GM13976 (cell line): ENCODE measurements at places on chromosomes 13 and 19.
A peak's percentile ranks its signal among the peaks of the same experiment; 100 is the strongest.

DNA sequence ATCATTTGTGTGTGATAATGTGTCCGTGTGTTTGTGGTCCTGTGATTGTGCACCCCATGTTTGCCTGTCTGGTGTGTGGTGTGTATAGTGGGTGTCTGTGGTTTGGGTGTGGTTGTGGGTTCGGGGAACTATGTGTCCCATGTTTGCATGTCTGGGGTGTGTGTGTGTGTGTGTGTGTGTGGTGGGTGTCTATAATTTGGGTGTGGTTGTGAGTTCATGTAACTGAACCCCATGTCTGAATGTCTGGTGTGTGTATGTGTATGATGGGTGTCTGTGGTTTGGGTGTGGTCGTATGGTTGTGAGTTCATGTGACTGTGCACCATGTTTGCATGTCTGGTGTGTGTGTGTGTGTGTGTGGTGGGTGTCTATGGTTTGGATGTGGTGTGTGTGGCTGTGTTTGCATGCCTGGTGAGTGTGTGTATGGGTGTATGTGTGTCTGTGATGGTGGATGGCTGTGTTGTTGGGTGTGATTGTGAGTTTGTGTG, 11.1 kb upstream of the NFIX start:
- no peak for DNase-seq

GRCh38 chr19:41299755-41300089, 10.2 kb upstream of the CCDC97 start:
- DNase-seq, result no peak

DNA sequence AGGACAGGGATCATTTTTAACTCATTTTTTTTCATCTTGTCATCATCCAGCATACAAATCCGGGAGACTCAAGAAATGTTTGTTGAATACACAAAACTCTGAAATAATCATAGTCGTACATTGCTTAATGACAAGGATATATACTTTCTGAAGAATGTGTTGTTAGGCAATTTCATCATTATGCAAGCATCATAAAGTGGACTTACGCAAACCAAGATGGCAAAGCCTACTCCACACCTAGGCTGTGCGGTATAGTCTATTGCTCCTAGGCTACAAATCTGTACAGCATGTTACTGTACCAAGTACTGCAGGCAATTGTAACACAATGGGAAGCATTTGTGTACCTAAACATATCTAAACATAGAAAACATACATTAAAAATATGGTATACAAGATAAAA, 264.1 kb downstream of the TSHZ3 start:
- no peak for DNase-seq

GRCh38 chr13:36530050-36530789, 97.9 kb downstream of the CCNA1 start:
- no peak for DNase-seq

- peak; percentile 5 for DNase-seq
Measured at GRCh38 chr19:15475611-15476010, 3.7 kb downstream of the PGLYRP2 start.

DNA sequence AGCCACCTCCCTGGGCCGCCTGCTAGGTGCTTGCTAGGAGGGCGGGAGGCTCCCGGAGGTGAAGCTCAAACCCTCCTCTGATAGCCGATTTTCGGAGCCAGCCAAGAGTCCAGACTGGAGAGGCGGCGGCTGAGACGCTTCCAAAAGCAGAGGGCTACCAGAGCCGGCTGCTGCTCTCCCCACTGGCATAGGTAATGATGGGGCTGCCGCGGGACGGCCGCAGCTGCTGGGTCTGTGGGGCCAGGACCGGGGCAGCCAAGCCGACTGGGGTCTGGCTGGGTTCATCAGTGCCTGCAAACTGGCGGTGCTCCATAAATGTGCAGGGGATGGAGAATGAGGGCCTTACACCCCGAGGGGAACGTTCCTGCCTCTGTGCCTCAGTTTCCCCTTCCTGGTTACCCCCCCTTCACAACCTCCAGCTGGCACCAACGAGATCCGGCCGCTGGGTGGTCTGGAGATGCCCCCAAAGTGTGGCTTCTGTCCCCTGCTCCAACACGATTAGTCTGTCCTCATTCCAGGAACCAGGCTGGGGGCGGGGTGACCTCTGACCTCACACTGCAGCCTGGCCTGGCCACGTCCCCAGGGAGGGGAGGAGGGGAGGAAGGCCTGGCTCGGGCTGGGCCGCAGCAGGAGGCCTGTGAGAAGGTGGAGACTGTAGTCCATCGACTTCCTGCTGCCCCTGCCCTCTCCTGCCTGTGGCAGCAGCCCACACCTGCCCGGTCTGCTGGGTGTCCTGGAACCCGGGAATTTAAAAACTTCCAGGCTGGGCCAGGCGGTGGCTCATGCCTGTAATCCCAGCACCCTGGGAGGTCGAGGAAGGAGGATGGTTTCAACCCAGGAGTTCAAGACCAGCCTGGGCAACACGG, 3.8 kb upstream of the WDR18 start:
- no peak for DNase-seq

- DNase-seq, result no peak
Measured at GRCh38 chr19:40441719-40442253, 2.3 kb downstream of the SERTAD3 start.

DNA sequence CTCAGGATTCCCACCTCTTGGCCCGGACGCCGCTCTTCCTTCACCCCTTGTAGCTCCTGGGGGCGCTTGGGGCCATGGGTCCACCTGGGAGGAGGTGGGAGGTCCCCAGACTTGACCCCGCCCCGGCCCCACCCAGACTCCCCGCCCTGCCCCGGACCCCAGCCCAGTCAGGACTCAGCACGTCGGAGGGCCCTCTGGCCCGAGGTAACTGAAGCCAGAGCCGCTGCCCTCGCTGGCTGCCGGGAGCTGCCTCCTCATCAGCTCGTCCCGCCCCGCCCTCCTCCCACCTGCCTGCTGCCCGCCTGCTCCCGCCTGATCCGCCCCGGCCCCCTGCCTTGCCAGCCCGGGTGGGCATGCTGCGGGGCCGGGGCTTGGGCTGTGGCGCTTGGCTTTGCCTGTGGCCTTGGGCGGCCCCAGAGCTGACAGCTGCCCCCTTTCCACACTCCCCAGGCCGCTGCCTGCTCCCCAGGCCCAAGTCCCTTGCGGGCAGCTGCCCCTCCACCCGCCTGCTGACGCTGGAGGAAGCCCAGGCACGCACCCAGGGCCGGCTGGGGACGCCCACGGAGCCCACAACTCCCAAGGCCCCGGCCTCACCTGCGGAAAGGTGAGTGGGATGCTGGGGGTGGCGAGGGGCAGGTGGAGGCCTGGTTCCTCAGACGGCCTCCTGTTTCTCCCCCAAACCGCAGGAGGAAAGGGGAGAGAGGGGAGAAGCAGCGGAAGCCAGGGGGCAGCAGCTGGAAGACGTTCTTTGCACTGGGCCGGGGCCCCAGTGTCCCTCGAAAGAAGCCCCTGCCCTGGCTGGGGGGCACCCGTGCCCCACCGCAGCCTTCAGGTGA, 9.4 kb downstream of the ARHGAP33 start:
- no peak for DNase-seq

GRCh38 chr13:26719356-26719945, 41.1 kb downstream of the GPR12 start:
- DNase-seq, result no peak

- no peak for DNase-seq
Measured at GRCh38 chr19:31074199-31075125, 274.8 kb downstream of the TSHZ3 start.

GRCh38 chr13:75400775-75401174, 81.2 kb downstream of the TBC1D4 start:
- DNase-seq, result no peak

DNA sequence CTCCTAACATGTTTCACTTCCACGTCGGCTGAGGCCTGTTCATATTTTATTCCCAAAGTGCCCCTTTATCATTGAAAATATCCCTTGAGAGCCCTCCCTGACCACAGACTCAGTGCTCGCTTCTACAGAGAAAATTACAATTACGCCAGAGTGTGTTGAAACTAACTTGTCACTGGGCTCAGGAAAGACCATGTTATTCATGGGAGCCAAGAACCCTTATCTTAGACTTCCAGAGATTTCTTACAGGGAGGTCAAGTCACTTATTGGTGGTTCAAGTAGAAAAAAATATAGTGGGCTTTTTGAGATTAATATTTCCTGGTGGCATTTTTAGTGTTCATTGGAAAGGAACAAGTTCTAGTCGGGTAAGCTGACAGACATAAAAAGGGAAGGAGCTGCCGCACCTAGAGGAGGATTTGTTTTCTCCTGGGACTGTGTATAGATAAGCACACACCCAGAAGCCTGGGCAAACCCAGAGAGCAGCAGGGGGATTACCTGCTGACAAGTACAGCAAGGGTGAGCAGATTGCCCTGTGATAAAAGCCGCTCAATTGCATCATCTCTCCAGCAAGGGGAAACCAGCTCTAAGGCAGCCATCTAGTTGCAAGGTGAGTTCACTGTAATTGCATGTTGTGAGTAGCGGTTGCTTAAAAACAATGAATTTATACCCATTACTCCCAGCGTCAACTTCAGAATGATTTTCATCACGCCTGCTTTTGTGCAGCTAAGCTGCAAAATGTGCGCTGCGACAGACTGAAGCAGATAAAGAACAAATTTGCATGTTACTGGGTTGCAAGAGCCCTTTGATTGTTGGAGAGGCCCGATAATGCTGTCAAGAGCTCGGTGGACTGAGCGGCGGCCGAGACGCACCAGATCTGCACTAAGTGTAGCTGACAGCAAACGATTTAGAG, 46.2 kb downstream of the DCT start:
- DNase-seq, result no peak

- no peak for DNase-seq
Measured at GRCh38 chr19:54254195-54254906, 2.7 kb downstream of the LILRB5 start.

DNA sequence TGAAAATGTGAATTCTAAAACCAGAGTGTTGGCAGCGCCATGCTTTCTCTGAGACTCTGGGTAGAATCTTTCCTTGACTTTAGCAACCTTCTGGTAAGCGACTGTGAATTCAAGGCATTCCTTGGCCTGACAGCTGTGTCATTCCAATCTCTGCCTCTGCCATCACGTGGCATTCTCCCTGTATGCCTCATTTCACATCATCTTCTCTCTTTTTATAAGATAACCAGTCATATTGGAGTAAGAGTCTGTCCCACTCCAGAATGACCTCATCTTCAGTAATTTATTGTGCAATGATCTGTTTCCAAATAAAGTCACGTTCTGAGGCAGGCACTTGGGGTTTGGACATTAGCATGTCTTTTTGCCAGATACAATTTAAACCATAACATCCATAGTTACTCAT, 103.4 kb upstream of the POSTN start:
- no peak for DNase-seq

DNA sequence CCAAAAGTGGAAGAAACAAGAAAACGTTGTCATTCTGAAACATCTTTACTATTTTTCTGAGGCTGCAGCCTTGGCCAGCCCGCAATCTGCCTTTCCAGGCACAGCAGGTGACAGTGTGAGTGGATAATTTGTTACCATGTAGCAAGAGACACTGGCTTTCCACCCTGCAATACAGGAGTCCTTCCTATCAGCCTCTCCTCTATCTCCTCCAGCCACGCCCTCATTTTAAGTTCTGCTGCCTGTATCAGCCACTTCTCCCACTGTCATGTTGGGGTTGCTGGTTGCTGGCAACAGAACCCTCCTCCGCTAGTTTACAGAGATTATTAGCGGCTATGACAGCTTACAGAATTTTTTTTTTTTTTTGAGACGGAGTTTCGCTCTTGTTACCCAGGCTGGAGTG, 7.7 kb upstream of the LGALS7 start:
- no peak for DNase-seq

DNA sequence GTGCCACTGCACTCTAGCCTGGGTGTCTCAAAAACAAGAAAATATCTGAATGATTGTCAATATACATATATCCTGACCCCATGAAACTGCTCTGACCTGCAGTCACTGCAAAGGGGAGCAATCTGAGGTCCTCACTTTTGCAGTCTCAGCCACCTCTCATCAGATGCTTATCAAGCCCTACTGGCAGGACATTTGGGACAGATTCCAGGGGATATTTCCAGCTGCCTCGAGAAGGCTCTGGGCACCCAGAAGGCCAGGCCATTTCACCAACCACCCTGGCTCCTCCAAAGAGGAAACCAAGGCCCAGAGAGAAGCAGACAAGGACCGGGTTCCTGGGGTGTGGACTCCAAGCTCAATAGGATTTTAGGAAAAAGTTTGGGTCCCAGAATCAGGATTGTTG, 2.3 kb downstream of the EML2 start:
- no peak for DNase-seq

DNA sequence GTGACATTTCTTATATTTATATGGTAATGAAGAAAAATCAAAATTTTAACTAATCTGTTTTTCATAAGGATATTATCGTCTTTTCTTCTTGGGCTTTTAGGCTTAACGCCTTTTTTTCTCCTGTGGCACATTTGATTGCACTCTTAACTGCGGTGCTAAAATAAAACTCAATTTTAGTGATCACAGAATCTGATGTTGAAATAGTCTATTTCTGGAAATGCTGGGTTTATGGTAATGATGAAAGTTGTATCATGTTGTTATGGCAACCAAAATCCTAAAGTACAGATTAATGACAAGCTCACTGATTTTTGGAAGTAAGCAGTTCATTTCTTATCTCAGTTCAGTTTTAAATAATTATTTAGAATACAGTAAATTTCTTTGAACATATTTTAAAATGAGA, 85.3 kb downstream of the COG6 start:
- no peak for DNase-seq

DNA sequence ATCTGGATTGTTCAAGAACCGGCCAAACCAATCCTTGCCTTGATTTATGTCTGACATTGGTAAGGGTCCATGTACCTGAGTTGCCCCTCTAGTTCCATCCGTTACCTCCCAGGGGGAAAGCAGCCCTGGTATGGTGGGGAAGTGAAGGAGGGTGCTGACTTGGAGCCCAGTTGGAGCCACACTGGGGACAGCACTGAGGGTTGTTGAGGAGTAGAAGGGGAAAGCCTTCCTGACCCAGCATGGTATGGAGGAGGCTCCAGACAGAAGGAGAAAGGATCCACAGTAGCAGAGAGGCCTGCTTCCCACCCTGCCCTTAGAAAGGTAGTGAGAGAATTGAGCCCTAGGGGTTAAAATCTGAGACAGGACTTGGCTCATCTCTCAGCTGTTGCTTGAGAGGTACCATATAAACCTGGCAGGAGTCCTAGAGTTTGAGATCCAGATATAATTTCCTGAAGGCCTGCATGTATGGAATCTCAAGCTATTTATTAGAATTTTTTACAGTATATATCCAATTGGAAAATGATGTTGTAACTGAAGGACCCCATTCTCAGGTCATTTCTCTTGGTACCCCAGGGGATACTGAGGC, 16.7 kb upstream of the FCGBP start:
- no peak for DNase-seq

- DNase-seq, result no peak
Measured at GRCh38 chr19:8489561-8490394, 12.7 kb downstream of the PRAM1 start.

DNA sequence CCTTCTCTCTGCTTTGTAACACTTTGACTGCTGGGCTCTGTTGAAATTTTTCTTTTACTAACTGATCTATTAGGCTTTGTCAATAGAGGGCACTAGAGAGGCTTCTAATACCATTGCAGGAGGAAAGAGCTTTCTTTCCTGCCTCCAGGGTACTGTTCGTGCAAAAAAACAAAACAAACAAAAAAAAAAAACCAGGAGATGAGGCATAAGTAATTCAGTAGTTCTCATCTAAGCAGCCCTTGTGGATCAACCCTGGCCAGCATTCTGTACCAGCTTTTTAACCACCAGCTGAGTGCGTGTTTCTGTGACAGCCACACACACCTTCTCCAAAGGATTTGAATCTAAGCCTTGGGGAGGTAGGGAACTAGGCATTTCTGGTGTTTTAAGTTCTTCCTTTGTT, 1707.6 kb upstream of the SLC10A2 start:
- DNase-seq, result peak; percentile 20

- no peak for DNase-seq
Measured at GRCh38 chr13:30268673-30269072, 38.7 kb downstream of the KATNAL1 start.
